ENCODE measurements at places on chromosomes 6 and 20. TPM values are rescaled to one million over a fixed set of nuclear protein-coding genes. Genes with fewer than 3 reads are reported as not detected.

DNA sequence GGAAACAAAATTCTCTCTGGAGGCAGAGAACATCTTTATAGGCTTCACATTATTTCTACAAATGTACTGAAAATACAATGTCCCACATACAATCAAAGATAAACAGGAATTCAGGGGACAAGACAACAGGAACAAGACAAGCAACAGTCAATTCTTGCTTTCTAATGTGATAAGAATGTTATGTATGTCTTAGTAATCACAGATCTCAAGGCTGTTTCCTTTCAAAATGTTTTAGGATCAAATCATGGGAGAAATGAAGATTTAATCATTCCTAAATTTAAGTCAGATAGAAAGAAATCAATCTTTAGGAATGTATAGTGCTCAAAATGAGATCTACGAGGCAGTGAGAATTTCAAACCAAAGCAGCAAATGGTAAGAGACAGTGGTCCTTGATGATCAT is 32.1 kb downstream of the NEDD9 start:
- H3K4me1 ChIP-seq = peaks cover 13% of the 10 kb centered on the region
- no peak overlapping the region for H3K4me3 ChIP-seq

DNA sequence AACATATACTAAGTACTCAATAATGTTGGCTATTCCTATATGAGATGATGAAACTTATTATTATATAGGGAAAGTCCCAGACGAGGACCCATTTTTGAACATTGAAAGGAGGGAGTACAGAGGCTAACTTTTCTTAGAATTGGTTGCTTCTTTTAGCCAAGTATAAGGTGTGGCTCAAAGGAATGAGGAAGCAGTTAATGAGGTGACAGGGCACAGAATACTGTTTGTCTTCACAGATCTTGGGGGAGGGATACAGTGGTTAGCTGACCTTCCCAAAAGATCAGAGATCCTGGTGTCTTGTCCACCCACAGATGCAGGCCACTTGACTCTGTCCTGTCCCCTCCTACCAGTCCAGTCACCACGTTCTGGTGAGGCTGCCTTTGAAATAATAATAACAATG is 67.8 kb upstream of the EPB41L1 start:
- DNase-seq = peak; percentile 81
- H3K27ac ChIP-seq = peak overlapping the region; percentile 85
- H3K4me3 ChIP-seq = no peak overlapping the region
- no peaks in the 10 kb centered on the region for H3K36me3 ChIP-seq
- H3K4me1 ChIP-seq = peaks cover 47% of the 10 kb centered on the region
- peaks cover 1% of the 10 kb centered on the region for H3K27me3 ChIP-seq

DNA sequence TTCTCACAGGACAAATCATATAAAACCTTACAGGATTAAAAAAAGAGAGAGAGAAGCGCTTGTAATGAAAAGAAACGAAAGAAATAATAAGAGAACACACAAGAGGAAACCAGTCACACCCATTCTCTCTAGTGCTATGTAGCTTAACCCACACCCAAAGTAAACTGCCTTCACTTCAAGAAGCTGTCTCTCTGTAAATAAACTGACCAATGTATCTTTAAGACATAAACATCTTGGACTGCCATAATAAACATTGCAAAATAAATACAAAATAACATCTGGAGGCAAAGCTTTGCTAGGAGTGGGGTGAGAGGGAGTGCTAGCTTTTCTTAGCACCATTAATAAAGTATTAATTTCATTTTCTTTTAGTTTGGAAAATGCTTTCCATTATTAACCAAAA is 61.6 kb upstream of the RNF146 start:
- no peaks in the 10 kb centered on the region for H3K4me1 ChIP-seq
- H3K36me3 ChIP-seq = no peaks in the 10 kb centered on the region
- H3K4me3 ChIP-seq = no peak overlapping the region
- DNase-seq = no peak

GRCh38 chr6:41326092-41326491 is 9.3 kb upstream of the NCR2 start:
- no peak overlapping the region for H3K27ac ChIP-seq
- H3K4me1 ChIP-seq = no peaks in the 10 kb centered on the region
- H3K27me3 ChIP-seq = peaks cover 27% of the 10 kb centered on the region
- H3K36me3 ChIP-seq = no peaks in the 10 kb centered on the region

Gene TCF15
- polyA plus RNA-seq = 0.64 TPM

DNA sequence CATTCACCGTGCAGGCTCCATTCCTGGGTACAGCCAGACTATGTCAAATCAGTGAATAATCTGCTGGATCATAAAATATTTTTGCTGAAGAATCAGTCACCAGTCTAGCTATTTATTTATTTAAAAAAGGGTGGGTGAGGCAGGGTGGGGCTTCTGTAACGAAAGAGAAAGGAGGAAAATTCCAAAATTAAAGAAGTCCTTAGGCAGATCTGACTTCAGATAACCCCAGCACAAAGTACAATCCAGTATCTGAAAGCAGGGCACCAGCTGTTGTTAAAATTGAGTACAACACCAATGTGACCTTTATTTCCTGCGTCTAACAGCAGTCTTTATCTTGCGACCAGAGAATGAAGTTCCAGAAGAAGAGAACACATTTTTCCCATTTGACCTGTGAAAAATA is 15.7 kb downstream of the FAM8A1 start:
- H3K4me1 ChIP-seq = peaks cover 13% of the 10 kb centered on the region
- H3K36me3 ChIP-seq = peaks cover 29% of the 10 kb centered on the region
- H3K27ac ChIP-seq = no peak overlapping the region
- H3K27me3 ChIP-seq = no peaks in the 10 kb centered on the region
- H3K4me3 ChIP-seq = no peak overlapping the region

DNA sequence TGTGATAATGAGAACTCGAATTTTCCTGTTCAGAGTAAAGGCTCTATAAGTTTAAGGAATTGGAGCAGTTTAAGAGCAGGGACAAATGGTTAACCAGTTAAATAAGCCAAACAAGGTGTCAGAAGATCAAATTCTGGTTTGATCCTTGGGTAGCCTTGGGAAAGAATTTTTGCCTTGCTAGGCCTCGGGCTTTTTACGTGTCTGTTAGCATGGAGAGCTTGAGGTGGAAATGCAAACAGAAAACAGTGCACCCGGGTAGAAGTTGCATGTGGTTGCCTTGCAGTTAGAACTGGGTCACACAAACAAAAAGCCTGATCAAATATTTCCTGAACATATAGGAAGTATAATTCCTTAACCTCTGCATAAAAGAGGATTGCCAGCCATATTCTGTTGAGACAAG is 58.3 kb downstream of the RIN2 start:
- no peak overlapping the region for H3K27ac ChIP-seq
- H3K4me3 ChIP-seq = no peak overlapping the region
- no peaks in the 10 kb centered on the region for H3K27me3 ChIP-seq

Gene CDKN1A
- 183 TPM for polyA plus RNA-seq

Gene FLRT3
- polyA plus RNA-seq = 96.3 TPM

- no peaks in the 10 kb centered on the region for H3K4me1 ChIP-seq
- no peak overlapping the region for H3K4me3 ChIP-seq
- DNase-seq = no peak
- no peak overlapping the region for H3K27ac ChIP-seq
- no peaks in the 10 kb centered on the region for H3K27me3 ChIP-seq
Measured at GRCh38 chr6:148404456-148405054, 61.9 kb downstream of the SASH1 start.

Gene GPR6
- not detected for polyA plus RNA-seq

GRCh38 chr20:56440346-56441007 is 27.9 kb upstream of the RTF2 start:
- H3K27ac ChIP-seq = no peak overlapping the region
- H3K27me3 ChIP-seq = no peaks in the 10 kb centered on the region
- DNase-seq = no peak
- H3K4me3 ChIP-seq = no peak overlapping the region

Gene TMEM151B
- 3.2 TPM for polyA plus RNA-seq

GRCh38 chr6:143369971-143370370 is 80.5 kb downstream of the ADAT2 start:
- H3K4me3 ChIP-seq = no peak overlapping the region
- no peak overlapping the region for H3K27ac ChIP-seq
- H3K4me1 ChIP-seq = peaks cover 2% of the 10 kb centered on the region
- no peaks in the 10 kb centered on the region for H3K36me3 ChIP-seq

- H3K27me3 ChIP-seq = no peaks in the 10 kb centered on the region
- no peaks in the 10 kb centered on the region for H3K36me3 ChIP-seq
- H3K4me3 ChIP-seq = no peak overlapping the region
- no peak overlapping the region for H3K27ac ChIP-seq
Measured at GRCh38 chr6:21780679-21781078, 187.1 kb downstream of the SOX4 start.

GRCh38 chr6:15672818-15673217 is 10.0 kb upstream of the DTNBP1 start:
- H3K4me1 ChIP-seq = peaks cover 6% of the 10 kb centered on the region
- no peak overlapping the region for H3K27ac ChIP-seq
- H3K36me3 ChIP-seq = no peaks in the 10 kb centered on the region
- peaks cover 7% of the 10 kb centered on the region for H3K27me3 ChIP-seq
- DNase-seq = no peak

- H3K4me3 ChIP-seq = no peak overlapping the region
- H3K27me3 ChIP-seq = no peaks in the 10 kb centered on the region
- H3K4me1 ChIP-seq = no peaks in the 10 kb centered on the region
- H3K36me3 ChIP-seq = no peaks in the 10 kb centered on the region
- no peak overlapping the region for H3K27ac ChIP-seq
Measured at GRCh38 chr6:70221025-70221714, 81.7 kb downstream of the COL9A1 start.

Gene DEK
- polyA plus RNA-seq = 108 TPM

DNA sequence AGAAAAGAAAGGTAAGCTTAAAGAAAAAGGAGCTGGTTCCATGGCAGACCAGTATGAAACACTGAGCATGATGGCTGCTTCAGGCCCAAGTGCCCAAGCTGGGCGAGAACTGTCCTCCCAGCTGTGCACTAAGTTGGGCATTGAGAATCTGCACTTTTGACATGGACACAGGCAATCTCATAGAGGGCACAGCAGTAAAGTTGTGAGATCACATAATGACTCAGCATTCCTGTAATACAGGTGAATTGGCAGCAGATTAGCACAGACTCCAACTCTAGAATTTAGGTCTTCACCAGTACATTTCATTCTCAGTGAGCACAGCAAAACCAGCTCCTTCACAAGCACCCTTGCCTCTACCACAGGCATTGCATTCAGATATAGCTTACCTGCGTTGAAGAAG is 343.4 kb downstream of the PKHD1 start:
- no peaks in the 10 kb centered on the region for H3K36me3 ChIP-seq
- H3K27ac ChIP-seq = no peak overlapping the region
- no peak for DNase-seq
- no peak overlapping the region for H3K4me3 ChIP-seq
- H3K27me3 ChIP-seq = no peaks in the 10 kb centered on the region
- H3K4me1 ChIP-seq = no peaks in the 10 kb centered on the region

- no peak for DNase-seq
- H3K27me3 ChIP-seq = no peaks in the 10 kb centered on the region
- H3K27ac ChIP-seq = no peak overlapping the region
- no peaks in the 10 kb centered on the region for H3K4me1 ChIP-seq
- H3K4me3 ChIP-seq = no peak overlapping the region
- H3K36me3 ChIP-seq = no peaks in the 10 kb centered on the region
Measured at GRCh38 chr6:106860940-106861339, 113.6 kb downstream of the CD24 start.

Gene SNPH
- polyA plus RNA-seq = 2.3 TPM

GRCh38 chr6:133699741-133700385 is 189.1 kb upstream of the TCF21 start:
- no peak for DNase-seq
- H3K4me1 ChIP-seq = no peaks in the 10 kb centered on the region
- H3K36me3 ChIP-seq = no peaks in the 10 kb centered on the region
- H3K4me3 ChIP-seq = no peak overlapping the region
- H3K27me3 ChIP-seq = no peaks in the 10 kb centered on the region

Measured in large intestine (tissue), 12 donors.